ENCODE measurements at places on chromosomes 1 and 21. TPM values are rescaled to one million over a fixed set of nuclear protein-coding genes. Genes with fewer than 3 reads are reported as not detected.

Gene FAM167B
- total RNA-seq = 0.70 TPM

GRCh38 chr1:97619706-97620105 is 301.1 kb downstream of the DPYD start:
- DNase-seq = no peak
- H3K27ac ChIP-seq = no peak overlapping the region
- H3K27me3 ChIP-seq = no peaks in the 10 kb centered on the region
- H3K4me3 ChIP-seq = no peak overlapping the region
- H3K4me1 ChIP-seq = no peaks in the 10 kb centered on the region

Gene S100A2
- total RNA-seq = 3.0 TPM

DNA sequence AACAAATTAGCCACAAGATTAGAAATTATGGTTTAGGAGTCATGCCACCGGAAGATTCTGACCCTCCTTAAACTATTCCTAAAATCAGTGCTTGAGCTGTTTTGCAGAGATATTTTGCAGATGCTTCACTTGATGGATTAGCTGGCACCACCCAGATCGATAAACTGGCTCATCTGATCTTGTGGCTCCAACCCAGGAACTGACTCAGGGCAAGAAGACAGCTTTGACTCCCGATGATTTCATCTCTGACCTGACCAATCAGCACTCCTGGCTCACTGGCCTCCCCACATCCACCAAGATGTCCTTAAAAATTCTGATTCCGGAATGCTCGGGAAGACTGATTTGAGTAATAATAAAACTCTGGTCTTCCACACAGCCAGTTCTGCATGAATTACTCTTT is 221.6 kb downstream of the RHOU start:
- no peak overlapping the region for H3K27ac ChIP-seq
- H3K36me3 ChIP-seq = no peaks in the 10 kb centered on the region
- H3K4me3 ChIP-seq = no peak overlapping the region
- no peaks in the 10 kb centered on the region for H3K27me3 ChIP-seq
- DNase-seq = no peak
- peaks cover 30% of the 10 kb centered on the region for H3K4me1 ChIP-seq

DNA sequence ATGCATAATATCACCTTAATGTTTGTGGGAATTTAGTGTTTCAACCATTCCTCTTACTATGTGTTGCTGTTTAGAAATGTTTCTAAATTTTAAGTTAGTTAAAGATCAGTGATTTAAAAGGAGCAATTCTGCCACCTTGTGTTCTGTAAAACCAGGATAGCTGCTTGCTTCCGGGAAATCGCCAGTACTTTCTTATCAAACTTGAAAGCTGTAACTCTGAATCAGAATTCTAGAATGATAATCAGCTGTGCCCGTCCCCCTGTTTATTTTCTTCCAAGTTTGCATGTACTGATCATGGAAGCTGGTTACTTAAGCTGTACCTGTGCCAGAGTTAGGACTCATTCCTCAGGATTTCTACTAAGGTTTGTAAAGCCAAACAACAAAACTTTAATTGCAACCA is 656.4 kb downstream of the LTN1 start:
- H3K36me3 ChIP-seq = no peaks in the 10 kb centered on the region
- H3K4me1 ChIP-seq = peaks cover 21% of the 10 kb centered on the region
- DNase-seq = peak; percentile 33
- H3K4me3 ChIP-seq = no peak overlapping the region

- H3K36me3 ChIP-seq = no peaks in the 10 kb centered on the region
- H3K27me3 ChIP-seq = no peaks in the 10 kb centered on the region
- H3K4me1 ChIP-seq = no peaks in the 10 kb centered on the region
- no peak for DNase-seq
- no peak overlapping the region for H3K27ac ChIP-seq
- H3K4me3 ChIP-seq = no peak overlapping the region
Observed at GRCh38 chr1:9149151-9149550, 20.2 kb upstream of the GPR157 start.

- H3K27ac ChIP-seq = no peak overlapping the region
- DNase-seq = no peak
- no peaks in the 10 kb centered on the region for H3K27me3 ChIP-seq
- peaks cover 5% of the 10 kb centered on the region for H3K4me1 ChIP-seq
Observed at GRCh38 chr1:192559115-192560006, 16.2 kb upstream of the RGS1 start.

Gene CLCNKB
- total RNA-seq = not detected

Gene DHRS3
- 59.4 TPM for total RNA-seq

GRCh38 chr1:199124351-199124750 is 485.5 kb downstream of the PTPRC start:
- no peak overlapping the region for H3K27ac ChIP-seq
- H3K4me3 ChIP-seq = no peak overlapping the region
- DNase-seq = no peak

Gene LDLRAD1
- not detected for total RNA-seq
